ENCODE measurements at places on chromosomes 2 and 18. TPM values are rescaled to one million over a fixed set of nuclear protein-coding genes. Genes with fewer than 3 reads are reported as not detected.

TRIP12 gene
- 176 TPM for total RNA-seq

CNTNAP5 gene
- total RNA-seq, result not detected

PAX3 gene
- not detected for total RNA-seq

SH3BP4 gene
- total RNA-seq, result 45.9 TPM

MTCL1 gene
- total RNA-seq, result 28.8 TPM

REG3G gene
- total RNA-seq, result not detected

RNF152 gene
- 14.4 TPM for total RNA-seq

SCN1A gene
- not detected for total RNA-seq

IL1A gene
- total RNA-seq, result 311 TPM

COL3A1 gene
- total RNA-seq, result 0.24 TPM

MDH1B gene
- 0.48 TPM for total RNA-seq

COLEC12 gene
- total RNA-seq, result not detected

FBLN7 gene
- total RNA-seq, result 0.04 TPM

ZNF512 gene
- total RNA-seq, result 13.5 TPM

TMEM131 gene
- 33.6 TPM for total RNA-seq

PECR gene
- 8.6 TPM for total RNA-seq

RAPGEF4 gene
- 1.1 TPM for total RNA-seq

SERPINE2 gene
- total RNA-seq, result 634 TPM

E2F6 gene
- 12.5 TPM for total RNA-seq

PSMA8 gene
- total RNA-seq, result not detected

ZNF516 gene
- total RNA-seq, result 14.6 TPM

KCNE4 gene
- 0.14 TPM for total RNA-seq

ITGA4 gene
- 11.0 TPM for total RNA-seq

CREG2 gene
- 1.1 TPM for total RNA-seq

FSIP2 gene
- total RNA-seq, result 0.04 TPM

ZC3H6 gene
- total RNA-seq, result 2.4 TPM

SERPINB8 gene
- total RNA-seq, result 39.4 TPM

PROM2 gene
- 40.7 TPM for total RNA-seq

CROCC2 gene
- not detected for total RNA-seq

SIX2 gene
- not detected for total RNA-seq

DNER gene
- 5.5 TPM for total RNA-seq

CFC1 gene
- total RNA-seq, result not detected

WBP1 gene
- total RNA-seq, result 47.6 TPM

HOXD13 gene
- not detected for total RNA-seq

GALNT13 gene
- total RNA-seq, result not detected

SGPP2 gene
- 0.14 TPM for total RNA-seq
